Posterior vena cava (tissue), 2 donors: ENCODE measurements at places on chromosomes 1 and 21. TPM values are rescaled to one million over a fixed set of nuclear protein-coding genes. Genes with fewer than 3 reads are reported as not detected.

The OR6K6 gene
- total RNA-seq = not detected

The FAM72A gene
- total RNA-seq = 4.5 TPM

The OR11L1 gene
- total RNA-seq = not detected

The EPB41 gene
- 16.6 TPM for total RNA-seq

The TFF1 gene
- total RNA-seq = not detected

The WLS gene
- total RNA-seq = 53.3 TPM

The KIF17 gene
- 3.2 TPM for total RNA-seq

The FNDC5 gene
- total RNA-seq = 2.4 TPM

The CASQ1 gene
- 4.5 TPM for total RNA-seq

The LYPD8 gene
- not detected for total RNA-seq

The FAM167B gene
- total RNA-seq = 9.2 TPM
